SIG-M5 (cell line): ENCODE measurements at places on chromosomes 11 and 22.

DNA sequence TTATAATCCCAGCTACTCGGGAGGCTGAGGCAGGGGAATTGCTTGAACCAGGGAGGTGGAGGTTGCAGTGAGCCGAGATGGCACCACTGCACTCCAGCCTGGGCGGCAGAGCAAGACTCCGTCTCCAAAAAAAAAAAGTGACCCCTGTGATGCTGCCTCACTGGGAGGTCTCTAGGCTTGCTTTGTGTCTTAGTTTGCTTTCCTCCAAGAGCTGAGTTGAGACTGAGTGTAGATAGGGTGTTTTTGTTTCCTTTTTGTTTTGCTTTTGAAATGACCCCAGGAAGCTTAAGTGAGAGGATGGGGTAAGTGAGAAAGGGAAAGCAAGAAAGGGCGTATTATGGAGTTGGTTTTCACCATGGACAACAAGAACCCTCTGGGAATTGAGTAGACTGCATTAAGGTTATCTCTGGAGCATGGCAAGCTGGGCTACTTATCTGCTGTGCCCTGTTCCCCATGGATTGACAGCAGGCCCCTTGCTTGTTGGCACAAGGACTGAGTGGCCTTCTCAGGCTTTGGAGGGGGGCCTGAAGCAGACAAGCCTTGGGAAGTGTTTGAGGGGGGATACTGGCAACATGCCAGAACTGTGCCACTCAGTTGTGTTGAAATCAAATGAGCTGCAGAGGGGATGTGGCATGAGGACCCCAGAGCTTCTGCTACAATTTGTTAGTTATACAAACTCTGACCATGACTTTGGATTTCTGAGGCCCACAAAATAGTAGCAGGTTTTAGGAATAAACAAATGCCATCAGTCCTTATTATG, 300.6 kb upstream of the C11orf87 start:
- no peak for DNase-seq

DNA sequence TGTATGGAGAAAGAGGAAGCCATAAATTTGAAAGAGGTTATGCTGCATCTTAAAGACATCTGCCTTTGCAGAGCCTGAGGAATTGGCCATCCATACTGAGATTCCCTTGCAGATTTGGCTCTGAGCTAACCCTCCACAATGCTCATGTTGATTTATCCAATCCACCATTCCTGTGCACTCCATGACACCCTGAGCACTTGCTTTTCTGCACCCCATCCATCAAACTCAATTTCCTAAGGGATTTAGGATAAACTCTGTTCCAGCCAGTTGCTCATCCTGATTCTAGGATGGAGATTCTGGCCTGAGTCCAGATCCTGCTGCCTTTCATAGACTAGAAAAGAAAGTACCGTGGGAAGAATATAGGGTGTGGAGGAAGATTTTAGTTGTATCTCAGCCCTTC, 379.2 kb upstream of the LARGE1 start:
- DNase-seq: no peak

DNA sequence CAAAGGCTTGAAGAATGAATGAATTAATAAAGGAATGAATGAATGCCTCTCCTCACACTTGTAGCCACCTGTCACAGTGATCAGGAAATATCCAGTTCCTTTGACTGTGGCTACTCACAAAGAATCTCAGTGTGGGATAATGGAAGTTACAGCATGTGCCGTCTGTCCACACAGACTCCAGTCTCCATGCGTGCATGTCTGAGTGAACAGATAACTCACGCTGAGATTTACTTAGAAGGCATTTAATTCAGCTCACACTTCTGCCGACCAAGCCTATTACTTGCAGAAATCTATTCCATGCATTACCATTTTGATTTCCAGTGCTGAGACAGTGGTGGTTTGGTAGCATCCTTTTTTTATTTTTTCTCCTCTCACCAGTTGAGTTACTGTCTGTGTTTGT, 32.3 kb upstream of the HMGXB4 start:
- no peak for DNase-seq

DNA sequence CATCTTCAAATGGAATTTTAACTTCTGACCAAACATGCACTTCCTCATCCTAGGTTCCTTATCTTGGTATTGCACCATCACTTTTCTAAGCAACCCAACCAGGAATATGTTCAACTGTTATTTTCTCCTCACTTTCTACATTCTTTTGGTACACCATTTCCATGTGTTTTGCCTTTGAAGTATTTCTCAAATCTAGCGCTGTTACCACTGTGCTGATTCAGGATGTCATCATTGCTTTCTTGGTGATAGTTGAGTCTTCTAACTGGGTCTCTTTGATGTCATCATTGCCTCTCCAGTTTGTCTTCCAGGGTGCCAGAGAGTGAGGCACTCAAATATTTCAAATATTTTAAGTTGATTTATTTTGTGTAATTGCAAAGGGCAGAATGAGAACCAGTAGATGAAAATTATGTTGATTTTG, 47.5 kb downstream of the HORMAD2 start:
- DNase-seq: no peak

DNA sequence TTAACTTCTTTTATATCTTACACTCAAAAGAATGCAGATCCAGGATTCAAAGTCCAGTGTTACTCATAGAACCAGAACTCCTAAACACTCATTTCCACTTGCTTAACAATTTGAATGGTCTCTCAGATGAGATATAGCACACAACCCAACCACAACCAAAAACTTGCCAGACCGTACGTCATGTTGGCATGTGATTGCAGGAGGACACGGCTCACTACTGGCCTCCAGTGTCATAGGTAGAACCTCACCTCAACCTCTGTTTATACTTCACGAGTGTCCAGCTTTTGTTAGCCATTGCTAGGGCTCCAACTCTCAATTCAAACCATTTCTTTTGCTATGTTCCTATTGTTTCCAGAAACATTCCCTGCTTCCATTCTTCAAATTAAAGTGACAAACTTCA, 58.5 kb upstream of the PDGFD start:
- DNase-seq: no peak

- no peak for DNase-seq
These were observed 13.1 kb downstream of the RHOG start for GRCh38 chr11:3827434-3828186.

DNA sequence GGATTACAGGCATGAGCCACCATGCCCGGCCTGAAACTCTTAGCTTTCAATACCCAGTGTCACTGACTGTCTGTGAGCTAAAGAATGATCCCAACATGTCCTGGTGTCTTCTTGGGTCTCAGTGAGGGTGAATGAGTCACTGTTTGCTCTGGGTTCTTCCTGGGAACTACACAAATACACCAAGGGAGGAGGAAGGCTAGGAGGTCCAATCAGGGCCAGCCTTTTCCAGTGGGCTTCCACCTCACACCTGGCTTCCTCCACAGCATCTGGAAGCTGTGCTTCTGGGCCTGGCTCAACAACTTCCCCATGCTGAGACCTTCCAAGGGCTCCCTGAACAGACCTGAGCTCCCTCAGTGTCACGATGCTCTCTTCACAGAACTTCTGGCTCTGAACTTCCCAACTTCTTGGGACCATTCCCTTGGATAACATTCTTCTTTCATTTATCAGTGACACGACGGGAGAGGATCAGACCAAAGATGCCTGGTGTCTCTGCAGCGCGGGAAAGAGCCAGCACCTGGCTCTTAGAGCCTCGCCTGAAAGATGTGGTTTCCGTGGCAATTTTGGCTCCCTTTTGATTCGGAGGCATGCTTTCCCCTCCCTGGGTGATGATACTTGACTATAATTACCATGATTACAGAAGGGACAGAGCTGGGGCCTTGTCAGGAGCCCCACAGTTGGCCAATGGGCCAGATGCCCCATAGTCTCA, 22.3 kb upstream of the CHRM4 start:
- no peak for DNase-seq

DNA sequence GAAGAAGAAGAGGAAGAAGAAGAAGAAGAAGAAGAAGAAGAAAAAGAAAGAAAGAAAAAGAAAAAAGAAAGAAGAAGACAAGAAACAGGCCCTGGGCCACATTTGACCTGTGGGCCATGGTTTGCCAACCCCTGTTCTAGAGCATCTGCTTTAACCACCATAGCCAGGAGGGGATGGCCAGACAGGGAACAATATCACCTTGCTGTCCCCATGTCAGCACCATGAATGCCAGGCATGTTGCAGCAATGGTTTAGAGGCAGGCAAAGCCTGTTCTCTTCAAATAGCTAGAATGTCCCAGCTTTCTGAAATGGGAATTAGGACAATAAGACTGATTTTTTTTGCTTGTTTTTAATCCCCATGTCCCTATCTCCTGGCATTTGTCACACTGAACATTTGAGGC, 338.6 kb upstream of the PLET1 start:
- DNase-seq: no peak

DNA sequence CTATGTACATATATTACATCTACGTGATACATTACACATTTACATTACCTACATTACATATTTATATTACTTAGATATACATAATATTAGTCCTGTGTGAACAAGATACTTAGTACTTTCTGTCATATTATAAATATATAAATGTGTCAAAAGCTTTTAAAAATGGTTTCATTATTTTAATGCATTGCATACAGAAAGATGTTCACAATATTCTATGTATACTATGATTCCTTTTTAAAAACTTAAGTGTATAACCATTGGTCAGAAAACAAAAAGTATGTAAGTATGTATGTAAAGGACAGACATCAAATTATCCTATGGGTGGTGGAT, 647 bp upstream of the ZW10 start:
- no peak for DNase-seq
